ENCODE measurements at places on chromosomes 7 and 10. TPM values are rescaled to one million over a fixed set of nuclear protein-coding genes. Genes with fewer than 3 reads are reported as not detected.

DNA sequence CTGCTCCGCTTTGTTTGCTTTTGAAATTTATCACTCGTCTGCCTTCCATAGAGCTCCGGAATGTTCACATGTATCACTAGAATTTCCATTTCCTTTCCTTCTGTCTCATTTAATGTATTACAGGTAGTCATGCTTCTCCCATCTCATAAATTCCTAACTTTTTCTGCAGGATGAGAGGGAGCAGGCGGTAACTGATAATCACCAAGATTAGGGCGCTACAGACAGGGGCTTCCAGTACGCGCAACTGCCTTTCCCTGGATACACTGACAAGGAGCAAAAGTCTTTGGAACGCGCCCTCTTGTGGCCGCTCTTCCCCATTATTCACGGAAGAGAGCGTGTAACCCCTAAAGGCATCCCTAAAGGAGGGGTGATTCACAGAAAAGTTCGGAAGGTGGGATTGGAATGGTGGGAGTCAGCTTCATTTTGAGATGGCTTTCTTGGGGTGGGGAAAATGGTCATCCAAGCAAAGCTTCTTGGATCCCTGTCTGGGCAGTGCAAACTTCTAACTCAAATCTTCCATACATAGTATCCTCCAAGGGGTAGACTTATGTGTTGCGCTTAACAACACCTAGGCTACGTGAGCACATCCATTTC is 6.5 kb downstream of the INHBA start:
- DNase-seq = peak; percentile 17

DNA sequence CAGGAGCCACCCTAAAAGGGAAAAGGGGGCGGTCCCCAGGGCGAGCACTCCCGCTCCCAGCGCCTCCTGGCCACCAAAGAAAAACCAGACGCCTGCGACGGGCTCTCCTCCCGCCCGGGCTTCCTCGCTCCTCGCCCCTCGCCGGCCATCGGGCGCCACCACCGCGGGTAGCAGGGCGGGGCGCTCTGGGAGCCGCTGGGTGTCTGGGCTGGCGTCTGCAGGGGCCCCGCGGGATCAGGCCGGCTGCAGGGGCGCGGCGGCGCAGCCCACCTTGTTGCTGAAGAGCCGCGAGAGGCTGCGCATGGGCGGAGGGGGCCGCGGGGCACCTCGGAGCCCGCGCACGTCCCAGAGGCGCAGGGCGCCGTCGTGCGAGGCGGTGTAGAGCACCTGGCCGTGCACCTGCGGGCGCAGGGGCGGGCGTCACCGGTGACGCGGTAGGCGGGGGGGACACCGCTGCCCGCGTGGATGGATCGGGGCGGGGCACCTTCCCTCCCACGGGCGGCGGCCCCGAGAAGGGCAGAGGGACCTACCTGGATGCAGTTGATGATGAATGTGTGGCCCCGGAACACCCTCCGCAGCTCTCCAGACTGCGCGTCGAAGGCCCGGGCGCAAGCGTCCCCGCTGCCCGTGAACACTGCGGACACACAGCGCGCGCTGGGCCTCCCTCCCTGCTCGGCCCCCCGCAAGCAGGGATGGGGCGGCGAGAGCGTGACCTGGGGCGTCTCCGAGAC is 28.3 kb downstream of the WDR86 start:
- DNase-seq = peak; percentile 41

GRCh38 chr10:133324857-133325260 is 11.8 kb downstream of the CALY start:
- no peak for DNase-seq

DNA sequence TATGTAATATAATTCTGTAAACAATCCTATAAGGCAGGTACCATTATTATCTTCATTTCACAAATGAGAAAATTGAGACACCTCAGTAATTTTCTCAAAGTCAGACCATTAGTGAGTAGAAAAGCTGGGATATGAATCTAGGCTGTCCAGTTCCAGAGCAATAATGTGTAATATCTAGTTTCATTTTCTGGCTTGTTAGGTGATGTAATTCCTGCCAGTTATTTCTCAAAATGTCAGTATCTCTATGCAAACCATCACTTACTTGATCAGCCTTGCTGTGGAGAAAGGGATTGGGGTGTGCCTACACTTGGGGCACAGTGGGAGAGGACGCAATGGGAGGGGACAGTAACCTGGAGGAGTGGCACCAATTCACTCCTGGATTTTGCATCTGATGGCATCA is 157.5 kb downstream of the LYZL1 start:
- DNase-seq = no peak

GRCh38 chr7:24227068-24227467 is 56.9 kb upstream of the NPY start:
- no peak for DNase-seq

DNA sequence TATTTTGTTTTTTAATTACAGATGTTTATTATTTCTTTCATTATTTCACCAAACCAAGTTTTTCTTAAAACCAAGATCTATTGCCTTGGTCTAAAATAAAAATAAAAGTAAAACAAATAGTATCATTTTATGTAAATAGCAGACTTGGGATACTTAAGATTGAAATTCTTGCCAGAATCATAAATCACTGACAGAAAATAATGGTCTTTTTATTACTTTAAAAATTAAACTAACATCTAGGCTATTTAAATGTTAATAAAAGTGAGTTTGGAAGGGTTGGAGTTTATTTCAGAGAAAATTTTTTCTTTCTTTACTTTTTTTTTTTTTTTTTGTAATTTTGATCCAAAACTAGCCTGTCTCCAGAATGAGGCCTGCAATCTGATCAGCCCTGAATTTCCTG is 568.0 kb upstream of the IGFBP3 start:
- DNase-seq = no peak

GRCh38 chr7:98575878-98576277 is 41.2 kb upstream of the NPTX2 start:
- DNase-seq = no peak

The ST8SIA6 gene
- not detected for total RNA-seq

DNA sequence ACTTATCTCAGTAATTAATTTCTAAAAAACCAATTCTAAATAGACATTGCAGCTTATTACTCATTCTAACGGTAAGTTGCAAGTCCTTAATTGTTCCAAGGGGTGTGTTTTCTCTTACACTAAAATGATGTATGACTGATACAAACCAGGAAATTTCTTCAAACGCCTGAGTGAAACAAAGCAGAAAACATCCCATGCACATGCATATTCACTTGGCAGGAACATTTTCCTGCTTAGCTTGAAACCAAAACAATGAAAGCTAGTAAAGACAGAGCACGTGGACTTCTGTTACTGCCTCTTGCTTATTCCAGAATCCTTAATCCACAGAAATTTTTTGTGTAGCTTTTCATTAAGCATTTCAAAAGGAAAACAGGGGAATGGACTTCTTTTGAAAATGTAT is 187.7 kb downstream of the MTERF1 start:
- DNase-seq = no peak

GRCh38 chr10:84423719-84424118 is 95.3 kb downstream of the CCSER2 start:
- DNase-seq = no peak

DNA sequence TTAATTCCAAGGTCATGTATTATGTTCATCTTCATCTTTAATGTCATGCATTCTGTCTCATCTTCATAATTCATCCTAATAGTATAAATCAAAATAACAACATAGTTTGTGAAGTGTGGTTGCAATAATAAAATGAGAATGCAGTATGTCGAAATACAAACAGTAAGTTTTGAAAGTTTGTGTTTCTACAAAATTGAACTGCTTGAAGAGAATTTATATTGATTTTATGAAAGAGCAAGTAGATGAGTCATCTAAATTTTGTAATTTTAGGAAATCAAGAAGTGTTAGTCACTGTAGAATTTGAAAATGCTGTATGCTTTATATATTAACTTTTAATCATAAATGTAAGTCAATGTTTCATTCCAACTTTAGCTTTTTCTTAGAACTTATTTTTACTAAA is 190.5 kb upstream of the PPP1R3A start:
- DNase-seq = no peak

- DNase-seq = no peak
Observed at GRCh38 chr7:78151229-78151628, 352.7 kb downstream of the PHTF2 start.

DNA sequence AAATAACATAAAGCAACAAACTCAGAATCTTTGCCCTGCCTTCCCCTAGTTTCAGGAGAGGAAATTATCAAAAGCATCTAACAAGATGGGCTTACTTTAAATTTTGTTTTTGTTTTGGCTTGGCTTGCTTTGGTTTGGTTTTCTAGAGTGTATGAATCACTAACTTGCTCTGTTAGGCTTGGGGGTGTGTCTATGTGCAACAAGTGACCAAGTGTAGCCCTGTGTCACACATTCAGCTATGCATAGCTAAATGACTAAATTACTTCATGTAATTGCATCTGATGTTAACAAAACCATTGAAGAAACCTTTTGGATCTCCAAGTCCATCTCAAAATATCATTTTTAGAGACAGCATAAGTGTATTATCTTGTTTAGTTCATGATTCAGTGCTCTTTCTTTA is 251.0 kb downstream of the TFEC start:
- no peak for DNase-seq

GRCh38 chr7:140326116-140326928 is 72.0 kb downstream of the SLC37A3 start:
- peak; percentile 36 for DNase-seq

DNA sequence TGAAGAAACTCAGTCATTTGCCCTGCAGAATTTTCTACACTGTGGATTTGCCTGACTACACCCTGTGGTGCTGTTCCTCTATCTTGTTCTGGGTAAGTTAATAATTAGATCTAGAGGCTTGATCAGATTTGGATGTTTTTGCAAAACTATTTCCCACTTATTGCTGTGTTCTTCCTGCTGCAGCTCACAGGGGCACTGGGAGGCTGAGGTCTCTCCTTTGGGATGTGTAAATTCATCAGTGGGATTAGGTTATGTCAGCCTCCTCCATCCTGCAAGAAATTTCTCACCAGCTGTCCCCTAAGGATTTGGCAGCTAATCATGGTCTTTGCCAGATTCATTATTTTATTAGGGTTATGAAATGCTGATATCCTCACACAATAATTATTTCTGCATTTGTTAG is 148.1 kb upstream of the ZNF32 start:
- no peak for DNase-seq

DNA sequence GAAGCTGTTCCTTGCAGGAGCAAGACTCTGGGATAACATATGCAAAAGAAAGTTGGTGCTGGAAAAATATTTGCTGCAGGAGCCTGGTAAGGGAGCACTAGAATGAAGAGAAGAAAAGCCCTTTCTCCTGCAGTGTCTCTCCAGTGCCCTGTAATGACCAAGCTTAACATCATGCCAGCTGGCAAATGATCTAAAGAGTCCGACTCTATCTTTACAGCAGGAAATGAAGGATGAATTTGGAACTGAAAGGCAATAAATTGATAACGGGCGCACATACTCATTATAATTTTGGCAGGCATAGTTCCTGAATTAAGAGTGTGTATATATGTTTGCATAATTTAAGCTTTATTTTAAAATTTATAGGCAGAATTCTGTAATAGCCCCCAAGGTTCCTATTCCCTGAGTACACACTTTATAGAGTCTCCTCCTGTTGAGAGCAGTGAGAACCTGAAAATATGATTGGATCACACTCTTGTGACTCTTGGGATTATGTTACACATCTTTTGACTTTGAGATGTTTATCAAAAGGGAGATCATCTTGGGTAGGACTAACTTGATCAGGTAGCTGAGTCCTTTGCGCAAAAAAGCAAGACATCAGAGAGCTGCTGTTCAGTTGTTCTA is 299.0 kb upstream of the MBL2 start:
- DNase-seq = no peak

GRCh38 chr7:132480534-132480933 is 95.7 kb downstream of the PLXNA4 start:
- DNase-seq = no peak

GRCh38 chr10:86388119-86388704 is 21.6 kb upstream of the GRID1 start:
- DNase-seq = no peak

GRCh38 chr10:67331121-67331910 is 364.7 kb downstream of the CTNNA3 start:
- no peak for DNase-seq

GRCh38 chr7:127847641-127848040 is 183.6 kb downstream of the LRRC4 start:
- no peak for DNase-seq

- no peak for DNase-seq
Observed at GRCh38 chr10:119931871-119932270, 39.3 kb downstream of the SEC23IP start.

DNA sequence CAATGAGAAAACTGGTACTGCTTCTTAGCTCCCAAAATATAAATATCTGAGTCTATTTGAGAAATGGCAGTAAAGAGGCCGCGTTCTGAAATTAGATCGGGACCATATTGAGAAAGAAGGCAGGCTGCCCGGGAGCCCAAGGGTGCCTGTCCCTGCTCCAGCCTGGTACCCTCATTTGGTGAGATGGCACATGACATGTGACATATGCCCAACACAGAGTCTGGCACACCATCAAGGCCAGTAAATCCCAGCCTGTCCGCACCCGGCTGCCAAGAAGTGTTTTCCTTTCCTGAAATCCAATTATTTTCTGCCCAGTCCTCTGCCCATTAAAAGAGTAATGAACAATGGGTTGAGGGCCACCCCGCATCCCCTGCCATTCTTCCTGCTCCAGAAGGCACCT is 66.4 kb downstream of the CDH23 start:
- DNase-seq = no peak

DNA sequence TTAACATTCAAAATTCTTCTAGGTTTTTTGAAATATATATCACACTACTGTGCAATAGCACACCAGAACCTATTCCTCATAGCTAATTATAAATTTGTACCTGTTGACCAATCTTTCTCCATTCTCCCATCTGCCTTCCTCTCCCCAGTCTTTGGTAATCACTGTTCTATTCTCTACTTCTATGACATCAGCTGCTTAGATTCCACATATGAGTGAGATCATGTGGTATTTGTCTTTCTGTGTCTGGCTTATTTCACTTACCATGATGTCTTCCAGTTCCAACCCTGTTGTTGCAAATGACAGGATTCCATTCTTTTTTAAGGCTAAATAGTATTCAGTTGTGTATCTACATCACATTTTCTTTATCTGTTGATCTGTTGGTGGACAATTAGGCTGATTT is 54.4 kb upstream of the CCDC6 start:
- DNase-seq = no peak

DNA sequence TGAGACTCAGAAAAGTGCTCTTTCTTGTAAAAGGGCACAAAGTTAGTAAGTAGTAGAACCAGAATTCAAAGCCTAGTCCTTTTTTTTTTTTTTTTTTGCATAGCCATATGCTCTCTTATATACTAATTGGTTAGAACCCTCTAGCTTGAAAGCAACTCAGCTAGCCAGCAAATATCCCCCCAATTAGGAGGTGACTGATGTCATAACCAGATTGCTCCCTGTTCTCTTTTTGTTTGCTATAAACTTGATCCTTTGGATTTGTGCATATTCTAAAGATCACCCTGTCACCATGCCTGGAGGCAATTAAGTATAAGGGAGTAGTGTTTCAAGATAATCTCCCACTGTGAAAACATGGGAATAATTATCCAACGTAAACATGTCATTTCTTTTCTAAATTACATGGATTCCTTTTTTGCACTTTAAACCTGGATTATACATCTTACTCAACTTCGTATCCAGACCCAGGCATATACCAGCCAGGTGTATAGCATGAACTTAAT is 963.4 kb downstream of the CNTNAP2 start:
- DNase-seq = no peak

Data from activated naive CD8-positive, alpha-beta T cell treated with anti-CD3 and anti-CD28 coated beads for 36 hours (primary cell).